ENCODE measurements at places on chromosomes 2 and 18.

- peak; percentile 54 for DNase-seq
Measured at GRCh38 chr2:236731767-236732580, 162.3 kb downstream of the ACKR3 start.

- no peak for DNase-seq
Measured at GRCh38 chr2:230980468-230980867, 15.5 kb upstream of the SPATA3 start.

DNA sequence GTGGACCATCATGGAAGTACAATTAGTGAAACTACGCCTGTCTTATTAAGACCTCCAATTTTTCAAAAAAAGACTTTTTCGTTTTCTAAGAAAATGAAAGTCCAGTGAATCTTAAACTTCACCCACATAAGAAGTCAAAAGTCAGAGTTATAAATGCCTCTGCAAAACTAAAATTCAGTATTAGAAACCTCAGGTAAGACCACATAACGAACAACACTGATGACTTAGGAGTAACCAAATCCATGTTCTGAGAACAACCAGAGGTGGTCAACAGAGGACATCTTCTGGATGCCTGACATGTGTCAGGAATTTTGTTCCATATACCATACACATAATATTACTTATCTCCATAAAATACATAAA is 62.4 kb downstream of the RPL31 start:
- DNase-seq: no peak

GRCh38 chr2:108594982-108595464 is 60.8 kb downstream of the LIMS1 start:
- DNase-seq: peak; percentile 99

DNA sequence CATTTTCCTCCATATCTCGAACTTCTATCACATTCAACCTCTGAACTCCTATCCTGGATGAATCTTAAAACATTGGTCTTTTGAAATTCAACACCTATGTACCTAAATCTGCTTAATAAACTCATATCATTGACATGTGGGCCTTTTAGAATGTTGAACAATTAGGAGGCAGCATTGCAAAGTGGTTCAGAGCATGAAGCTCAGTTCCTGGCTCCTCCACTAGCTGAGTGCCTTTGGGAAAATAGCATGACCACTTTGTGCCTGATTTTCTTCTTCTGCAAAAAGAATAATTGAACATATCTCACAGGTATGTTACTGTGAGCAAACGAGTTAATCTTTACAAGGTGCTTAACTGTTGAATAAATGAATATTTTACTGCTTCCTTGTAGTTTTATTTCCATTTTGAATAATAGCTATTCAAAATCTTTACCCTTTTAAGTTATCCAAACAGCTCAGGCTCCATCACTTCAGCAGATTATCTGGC is 14.3 kb upstream of the ITPRID2 start:
- no peak for DNase-seq

DNA sequence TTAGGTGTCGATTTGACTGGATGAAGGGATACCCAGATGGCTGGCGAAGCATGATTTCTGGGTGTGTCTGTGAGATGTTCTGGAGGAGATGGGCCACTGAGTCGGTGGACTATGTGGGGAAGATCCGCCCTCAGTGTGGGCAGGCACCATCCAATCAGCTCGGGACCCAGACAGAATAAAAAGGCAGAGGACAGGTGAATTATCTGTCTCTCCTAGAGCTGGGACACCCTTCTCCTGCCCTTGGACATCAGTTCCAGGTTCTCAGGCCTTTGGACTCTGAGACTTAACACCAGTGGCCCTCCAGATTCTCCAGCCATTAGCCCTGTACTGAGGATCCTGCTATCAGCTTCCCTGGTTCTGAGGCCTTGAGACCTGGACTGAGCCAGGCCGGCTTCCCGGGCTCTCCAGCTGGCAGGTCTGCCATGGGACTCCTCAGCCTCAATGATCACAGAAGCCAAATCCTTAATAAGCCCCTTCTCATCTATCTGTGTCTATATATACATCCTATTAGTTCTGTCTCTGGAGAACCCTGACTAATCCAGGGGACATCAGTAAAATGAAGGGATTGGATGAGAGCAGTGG is 11.7 kb downstream of the PROC start:
- DNase-seq: no peak

DNA sequence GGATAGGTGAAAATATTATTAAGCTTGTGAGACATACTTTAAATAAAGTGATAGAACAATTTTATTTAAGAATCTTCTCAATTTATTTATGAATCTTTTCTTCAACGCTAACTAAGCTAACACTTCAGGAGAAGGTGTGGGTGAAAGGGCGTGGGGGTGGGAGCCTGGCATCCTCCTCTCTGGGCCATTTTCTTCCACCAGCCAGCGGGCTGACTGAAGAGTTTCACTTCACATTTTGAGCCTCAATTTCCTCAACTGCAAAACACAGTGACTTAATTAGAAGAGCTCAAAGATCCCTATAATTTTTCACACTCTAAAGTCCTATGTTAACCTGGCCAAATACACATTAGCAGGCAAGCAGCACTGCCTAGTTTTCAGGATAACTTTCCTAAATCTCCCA is 94.8 kb downstream of the FTCDNL1 start:
- DNase-seq: no peak

GRCh38 chr2:25991965-25992364 is 9.7 kb upstream of the KIF3C start:
- no peak for DNase-seq

DNA sequence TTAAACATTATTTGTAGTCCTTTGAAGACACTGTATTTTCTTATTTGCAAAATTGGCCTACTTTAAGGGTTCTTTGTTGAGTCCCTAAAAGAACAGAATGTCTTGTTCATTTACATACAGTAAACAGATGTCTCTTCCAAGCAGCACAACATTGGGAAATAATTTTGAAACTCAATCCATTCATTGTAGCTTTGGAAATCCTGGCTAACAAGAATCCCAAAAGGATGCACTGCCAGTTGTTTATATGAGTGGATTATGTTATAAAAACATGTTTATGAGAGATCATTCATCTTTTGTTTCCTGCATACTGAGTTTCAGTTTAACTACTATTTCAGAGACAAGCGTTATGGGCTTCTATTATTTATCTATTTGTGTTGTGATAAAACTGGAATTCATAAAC is 499.3 kb downstream of the PID1 start:
- DNase-seq: no peak

DNA sequence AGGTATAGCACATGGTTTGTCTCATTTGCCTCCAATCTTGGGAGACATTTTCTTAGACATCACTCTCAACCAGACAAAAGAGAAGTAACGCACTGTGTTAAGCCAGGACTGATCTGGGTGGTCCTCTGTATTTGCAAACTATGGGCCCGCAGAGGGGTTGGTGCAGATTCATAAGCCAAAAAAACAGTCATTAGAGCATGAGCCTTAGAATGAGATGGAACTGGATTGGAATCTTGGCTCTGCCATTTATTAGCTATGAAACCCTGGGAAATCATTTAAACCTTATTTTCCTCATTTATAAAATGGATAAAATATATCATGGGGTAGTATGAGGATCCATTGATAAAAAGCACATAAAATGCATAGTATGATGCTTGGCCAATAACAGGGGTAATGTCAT is 213.5 kb upstream of the APCDD1 start:
- no peak for DNase-seq

- DNase-seq: no peak
Measured at GRCh38 chr2:173136599-173136998, 61.0 kb downstream of the MAP3K20 start.

DNA sequence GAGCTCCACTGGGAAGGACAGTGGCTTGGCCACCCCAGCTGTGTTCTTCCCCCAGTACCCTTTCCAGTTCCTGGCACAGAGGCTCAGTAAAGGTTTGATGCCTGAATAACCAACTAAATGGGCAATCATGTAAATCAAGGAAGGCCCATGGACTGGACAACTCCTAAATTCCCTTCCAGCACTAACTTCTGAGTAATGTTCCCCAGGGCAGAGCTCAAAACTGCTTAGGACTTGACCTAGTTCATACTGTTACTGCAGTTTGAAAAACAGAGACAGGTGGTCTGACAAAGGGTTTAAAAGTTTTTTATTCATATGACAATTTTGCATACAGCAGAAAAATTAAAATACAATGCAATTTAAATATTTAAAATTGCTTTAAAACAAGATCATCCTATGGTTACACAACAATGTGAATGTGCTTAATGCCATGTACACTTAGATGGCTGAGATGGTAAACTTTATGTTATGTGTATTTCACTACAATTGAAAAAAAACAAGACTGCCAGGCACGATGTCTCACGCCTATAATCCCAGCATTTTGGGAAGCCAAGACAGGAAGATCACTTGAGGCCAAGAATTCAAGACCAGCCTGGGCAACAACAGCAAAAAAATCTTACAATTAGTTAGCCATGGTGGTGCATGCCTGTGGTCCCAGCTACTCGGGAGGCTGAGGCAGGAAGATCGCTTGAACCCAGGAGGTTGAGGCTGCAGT is 26.2 kb downstream of the PCBP1 start:
- DNase-seq: no peak

DNA sequence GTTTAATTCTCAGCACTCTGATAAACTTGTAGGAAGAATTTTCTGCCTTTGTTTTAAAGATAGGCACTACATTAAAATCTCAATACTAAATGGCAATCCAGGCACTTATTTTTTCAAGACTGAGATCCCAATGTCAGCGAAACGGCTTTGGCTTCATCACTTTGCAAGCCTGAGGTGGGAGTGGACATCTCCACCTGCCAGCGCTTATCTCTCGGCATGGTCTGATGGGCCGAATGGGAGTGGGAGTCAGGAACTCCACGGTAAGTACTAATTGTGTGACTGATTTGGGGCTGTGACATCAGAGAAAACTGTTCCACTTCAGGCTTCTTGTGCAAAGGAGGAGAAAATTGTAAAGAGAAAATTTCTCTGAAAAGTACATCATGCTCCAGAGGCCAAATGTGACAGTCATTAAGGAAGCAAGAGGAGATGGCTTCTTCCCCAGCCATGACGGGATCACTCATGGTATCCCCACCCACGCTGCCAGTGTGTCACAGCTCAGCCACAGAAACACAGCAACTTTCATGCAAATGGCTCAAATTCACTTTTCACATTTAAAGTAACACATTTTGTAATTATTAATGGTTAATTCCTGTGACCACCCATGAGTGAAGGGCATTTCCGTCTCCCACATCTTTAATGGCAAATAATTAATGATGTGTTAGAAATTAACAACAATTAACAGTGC is 385.5 kb upstream of the HNRNPA3 start:
- DNase-seq: no peak

- DNase-seq: no peak
Measured at GRCh38 chr2:29159125-29159524, 43.9 kb downstream of the CLIP4 start.

DNA sequence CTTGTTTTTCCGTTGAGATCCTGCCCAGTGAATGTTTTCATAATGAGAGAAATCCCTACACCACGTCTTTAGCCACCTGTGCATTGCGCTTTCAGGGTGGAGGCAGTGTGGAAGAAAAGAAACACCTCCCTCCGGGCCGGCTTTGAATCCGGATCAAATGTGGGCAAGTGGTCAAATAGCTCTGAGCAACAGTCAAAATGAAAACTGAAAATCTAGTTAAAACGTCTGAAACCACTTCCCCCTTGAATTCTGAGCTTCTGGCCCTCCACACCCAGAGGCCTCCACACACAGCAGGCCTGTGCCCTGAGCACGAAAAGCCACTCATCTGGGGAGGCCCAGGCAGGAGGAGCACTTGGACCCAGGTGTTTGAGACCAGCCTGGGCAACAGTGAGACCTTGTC is 263.6 kb upstream of the SALL3 start:
- no peak for DNase-seq

GRCh38 chr2:88239781-88240180 is 69.6 kb downstream of the THNSL2 start:
- no peak for DNase-seq

GRCh38 chr2:139918982-139919381 is 1138.8 kb upstream of the NXPH2 start:
- DNase-seq: no peak

- DNase-seq: no peak
Measured at GRCh38 chr2:219428469-219428868, 6.2 kb upstream of the SPEG start.

DNA sequence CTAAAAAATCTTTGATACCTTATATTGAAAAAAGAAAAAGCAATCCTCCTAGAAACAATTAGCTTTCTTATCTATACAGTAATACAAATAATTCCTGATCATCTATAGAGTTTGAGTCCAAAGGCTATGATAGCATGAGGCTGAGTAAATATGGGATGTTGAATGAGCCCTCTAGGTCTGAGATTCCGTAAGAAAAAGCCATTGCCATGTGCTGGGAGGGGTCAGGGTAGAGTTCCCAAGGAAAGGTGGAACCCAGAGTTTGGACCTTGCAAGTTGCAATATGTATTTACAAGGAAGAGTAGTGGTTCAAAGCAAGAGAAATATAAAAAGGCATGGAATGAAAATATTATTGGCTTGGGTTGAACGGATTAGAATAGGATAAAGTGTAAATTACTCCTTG is 178.1 kb downstream of the DCC start:
- no peak for DNase-seq

GRCh38 chr2:190506666-190507065 is 27.9 kb downstream of the NEMP2 start:
- DNase-seq: no peak

DNA sequence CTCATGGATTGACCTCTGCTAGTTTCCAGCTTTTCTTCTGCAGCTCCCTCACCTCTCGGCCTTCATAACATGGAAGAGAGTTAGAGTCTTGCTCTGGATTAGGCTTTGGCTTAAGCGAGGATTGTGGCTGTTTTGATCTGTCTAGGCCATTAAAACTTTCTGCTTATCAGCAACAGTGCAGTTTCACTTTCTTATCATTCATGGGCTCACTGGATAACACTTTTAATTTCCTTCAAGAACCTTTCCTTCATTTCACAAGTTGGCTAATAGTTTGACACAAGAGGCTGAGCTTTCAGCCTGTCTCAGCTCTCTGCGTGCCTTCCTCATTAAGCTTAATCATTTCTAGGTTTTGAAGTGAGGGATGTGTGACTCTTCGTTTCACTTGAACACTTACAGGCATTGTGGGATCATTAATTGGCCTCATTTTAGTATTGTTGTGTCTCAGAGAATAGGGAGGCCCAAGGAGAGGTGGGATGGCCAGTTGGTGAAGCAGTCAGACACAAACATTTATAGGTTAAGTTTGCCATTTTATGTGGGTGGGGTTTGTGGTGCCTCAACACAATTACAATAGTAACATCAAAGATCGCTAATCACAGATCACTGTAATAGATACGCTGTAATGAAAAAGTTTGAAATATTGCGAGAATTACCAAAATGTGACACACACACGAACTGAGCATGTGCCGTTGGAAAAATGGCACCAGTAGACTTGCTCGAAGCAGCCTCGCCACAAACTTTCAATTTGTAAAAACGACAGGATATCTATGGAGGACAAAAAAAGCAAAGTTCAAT is 129.3 kb downstream of the ZNF236 start:
- DNase-seq: no peak

DNA sequence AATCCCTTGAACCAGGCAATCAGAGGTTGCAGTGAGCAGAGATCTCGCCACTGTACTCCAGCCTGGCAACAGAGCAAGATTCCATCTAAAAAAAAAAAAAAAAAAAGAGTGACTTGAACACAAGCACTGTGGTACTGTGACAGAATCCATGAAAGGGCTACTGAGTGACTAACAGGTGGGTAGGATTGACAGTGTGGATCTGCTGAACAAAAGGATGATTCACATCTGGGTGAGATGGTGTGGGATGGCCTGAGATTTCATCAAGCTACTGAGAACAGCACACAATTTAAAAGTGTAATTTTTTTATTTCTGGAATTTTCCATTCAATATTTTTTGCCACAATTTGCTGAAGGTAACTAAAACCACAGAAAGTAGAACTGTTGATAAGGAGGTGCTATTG is 13.3 kb upstream of the SP3 start:
- DNase-seq: no peak
